ENCODE measurements at places on chromosomes 5 and 9. TPM values are rescaled to one million over a fixed set of nuclear protein-coding genes. Genes with fewer than 3 reads are reported as not detected.
A peak's percentile ranks its signal among the peaks of the same experiment; 100 is the strongest.

GRCh38 chr9:2166203-2166602, 151.1 kb downstream of the SMARCA2 start:
- DNase-seq = no peak

DNA sequence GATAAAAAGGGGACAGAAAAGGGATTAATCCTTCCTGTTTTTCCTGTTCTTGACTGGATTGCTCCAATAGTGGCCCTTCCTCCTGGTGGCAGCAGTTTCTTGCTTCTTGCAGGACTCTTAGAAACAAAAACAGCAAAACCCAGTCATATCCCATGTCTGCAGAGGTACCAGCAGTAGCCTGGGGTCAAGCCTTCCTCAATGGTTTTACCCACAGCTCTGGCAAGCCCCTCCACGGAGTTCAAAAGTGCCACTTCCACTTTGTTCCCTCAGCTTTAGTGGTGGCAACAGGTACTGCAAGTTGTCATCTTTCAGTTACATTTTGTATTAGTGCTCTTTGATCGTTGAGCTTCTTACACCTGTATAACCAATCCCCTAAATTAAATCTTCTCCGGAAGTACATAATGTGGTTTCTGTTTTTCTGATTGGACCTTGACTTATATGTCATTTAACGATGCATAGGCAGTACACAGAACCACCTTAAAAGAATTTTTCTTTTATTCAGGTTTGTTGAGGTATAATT, 8.7 kb upstream of the RANBP6 start:
- peak; percentile 24 for DNase-seq

- no peak for DNase-seq
These were observed 398.3 kb downstream of the NTRK2 start for GRCh38 chr9:85067792-85068191.

DNA sequence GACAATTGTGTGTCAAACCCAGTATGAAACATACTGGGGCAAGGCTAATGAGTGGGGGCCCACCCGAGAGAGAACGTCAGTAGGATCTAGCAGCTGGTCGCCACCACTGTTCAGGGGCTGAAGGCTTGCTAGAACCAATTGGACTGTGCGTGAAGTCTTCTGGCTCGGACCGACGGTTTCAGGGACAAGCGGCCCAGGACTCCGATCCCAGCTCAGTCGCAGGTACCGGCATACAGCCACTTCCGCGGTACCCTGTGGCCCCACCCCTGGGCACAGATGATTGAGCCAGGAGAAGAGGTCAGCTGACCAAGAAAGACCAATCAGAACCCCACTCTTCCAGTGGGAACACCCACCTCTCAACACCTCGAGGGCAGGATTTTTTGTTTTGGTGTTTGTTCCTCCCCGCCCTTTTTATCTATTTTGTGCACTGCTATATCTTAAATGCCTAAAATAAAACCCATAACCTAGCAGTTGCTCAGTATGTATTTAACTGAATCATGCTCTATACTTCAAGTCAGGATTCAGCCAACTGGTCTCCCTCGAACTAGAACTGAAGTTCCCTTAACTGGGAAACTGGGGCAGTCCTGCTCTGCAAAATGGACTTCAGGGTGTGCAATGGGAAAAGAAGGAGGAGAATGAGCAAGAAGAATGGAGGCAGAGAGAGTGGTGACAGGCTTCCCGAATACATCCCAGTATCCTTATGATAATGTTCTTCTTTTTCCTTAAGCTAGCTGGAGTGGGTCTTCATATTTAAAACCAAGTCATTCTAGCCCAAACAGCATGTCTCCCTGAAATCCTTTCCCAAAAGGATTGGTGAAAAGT, 21.1 kb upstream of the CPEB4 start:
- DNase-seq = no peak

- peak; percentile 93 for DNase-seq
These were observed 30.9 kb upstream of the SREK1 start for GRCh38 chr5:66113160-66113559.

- no peak for DNase-seq
These were observed 46.2 kb downstream of the MCTP1 start for GRCh38 chr5:95238560-95239325.

- DNase-seq = no peak
These were observed 71.9 kb downstream of the UBAP1 start for GRCh38 chr9:34250721-34251120.

DNA sequence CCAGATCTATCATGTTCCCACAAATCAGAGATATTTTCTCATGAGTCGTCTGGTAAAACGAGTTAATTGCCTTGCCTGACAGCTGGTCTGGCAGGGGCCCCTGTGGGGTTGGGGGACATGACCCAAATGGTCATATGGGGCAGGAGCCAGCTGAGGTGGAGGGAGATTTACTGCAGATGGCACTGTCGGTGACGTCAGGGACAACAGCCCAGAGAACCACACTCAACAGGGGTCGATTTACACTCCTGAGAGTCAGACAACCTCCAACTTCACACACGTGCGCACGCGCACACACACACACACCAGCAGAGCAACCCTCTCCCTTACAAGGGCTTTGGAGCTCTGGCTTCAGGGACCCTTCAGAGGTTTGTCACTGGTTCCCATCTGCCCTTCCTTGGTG, 23.4 kb upstream of the GABRP start:
- no peak for DNase-seq

DNA sequence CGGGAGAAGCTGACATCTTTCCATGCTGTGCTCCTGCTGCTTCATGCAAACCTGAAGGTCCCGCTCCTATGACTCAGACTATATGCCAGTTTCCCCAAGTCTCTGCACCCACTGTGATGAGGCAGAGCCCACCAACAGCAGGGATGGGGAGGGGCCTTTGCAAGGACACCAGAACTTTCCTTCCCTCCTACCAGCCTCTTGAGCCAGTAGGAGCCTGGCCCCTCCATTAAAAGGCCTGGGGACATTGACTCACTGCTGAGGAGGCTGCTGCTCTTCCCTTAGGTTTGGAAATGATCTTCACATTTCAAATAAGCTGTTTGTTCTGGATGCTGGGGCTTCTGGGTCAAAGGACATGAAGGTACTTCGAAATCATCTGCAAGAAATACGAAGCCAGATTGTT, 26.1 kb upstream of the CTSL start:
- DNase-seq = peak; percentile 40

DNA sequence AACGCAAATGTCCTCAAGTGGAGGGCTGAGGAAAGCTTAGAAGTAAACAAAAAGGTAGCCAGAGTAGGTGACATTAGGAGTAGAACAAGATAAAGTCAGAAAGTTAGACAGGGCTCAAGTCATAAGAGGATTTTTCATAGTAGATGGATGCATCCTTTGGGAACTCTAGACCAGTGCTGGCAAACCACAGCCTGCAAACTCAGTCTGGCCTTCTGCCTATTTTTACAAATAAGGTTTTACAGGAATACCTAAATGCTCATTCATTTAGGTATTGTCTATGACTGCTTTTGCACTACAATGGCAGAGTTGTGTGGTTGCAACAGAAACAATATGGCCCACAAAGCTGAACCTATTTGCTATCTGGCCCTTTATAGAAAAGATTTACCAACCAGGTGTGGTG, 116.0 kb upstream of the HMHB1 start:
- peak; percentile 80 for DNase-seq

GRCh38 chr5:38285226-38285625, 26.9 kb downstream of the EGFLAM start:
- DNase-seq = no peak

DNA sequence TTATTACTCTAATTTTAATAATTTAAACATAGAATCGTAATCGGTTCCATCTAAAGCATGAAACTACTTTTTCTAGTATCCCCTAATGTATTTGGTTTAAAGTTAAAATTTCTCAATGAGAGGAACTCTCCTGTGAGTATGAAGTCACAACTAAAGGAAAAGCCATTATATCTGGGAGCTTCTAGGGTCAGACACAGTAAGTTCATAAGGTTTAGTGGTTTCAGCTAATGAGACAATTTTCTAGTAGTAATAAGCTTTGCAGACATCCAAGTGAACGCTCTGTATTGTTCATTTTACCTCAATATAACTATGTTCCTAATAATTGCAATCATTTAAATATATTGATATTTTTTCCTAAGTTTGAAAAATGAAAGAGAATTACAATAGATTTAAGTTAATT, 364.4 kb upstream of the CDH9 start:
- peak; percentile 15 for DNase-seq

- no peak for DNase-seq
These were observed 101.5 kb downstream of the DAB2IP start for GRCh38 chr9:121752929-121753328.

Gene PCA3
- not detected for total RNA-seq

Gene VLDLR
- 9.2 TPM for total RNA-seq

Gene GCNT4
- 0.79 TPM for total RNA-seq

Gene SAPCD2
- total RNA-seq = 28.5 TPM

Gene SLC4A9
- not detected for total RNA-seq

Gene CCDC192
- not detected for total RNA-seq
